Thoracic aorta (tissue), 2 donors: ENCODE measurements at places on chromosomes 4 and X.

DNA sequence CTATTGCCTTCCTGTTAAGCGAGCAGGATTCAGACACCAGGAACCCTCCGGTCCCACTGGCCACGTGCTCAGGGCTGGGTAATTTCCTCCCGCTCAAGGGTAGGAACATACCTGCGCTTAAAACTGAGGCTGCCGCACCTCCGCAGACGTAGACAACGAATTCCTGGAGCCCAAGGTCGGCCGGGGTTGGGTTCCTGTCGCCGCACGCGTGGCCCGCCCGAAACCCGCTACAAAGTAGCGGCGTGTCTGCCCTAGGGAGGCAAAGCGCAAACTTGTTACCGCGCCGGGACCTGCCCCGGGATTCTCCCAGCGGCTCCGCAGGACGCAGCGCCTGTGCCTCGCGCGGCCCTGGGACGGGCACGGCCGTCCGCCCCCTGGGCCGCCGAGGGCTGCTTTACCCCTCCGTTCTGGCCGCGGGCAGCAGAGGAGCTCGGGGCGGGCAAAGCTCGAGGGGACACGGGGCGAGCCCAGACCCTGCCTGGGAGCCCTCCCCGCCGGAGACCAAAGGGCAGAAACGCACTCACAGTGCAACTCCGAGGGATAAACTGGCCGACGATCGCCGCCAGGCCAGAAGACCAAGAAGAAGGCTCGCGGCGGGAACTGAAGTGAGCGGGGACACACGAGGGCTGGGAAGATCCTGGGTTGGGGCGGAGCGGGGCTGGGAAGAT is at the start of gene ERVMER34-1:
Gene ERVMER34-1 (minus strand): TSS at position 607 of the 668 bp plus-strand sequence. CDS start 5,905 bp downstream, outside the sequence.
- DNase-seq: no peak

DNA sequence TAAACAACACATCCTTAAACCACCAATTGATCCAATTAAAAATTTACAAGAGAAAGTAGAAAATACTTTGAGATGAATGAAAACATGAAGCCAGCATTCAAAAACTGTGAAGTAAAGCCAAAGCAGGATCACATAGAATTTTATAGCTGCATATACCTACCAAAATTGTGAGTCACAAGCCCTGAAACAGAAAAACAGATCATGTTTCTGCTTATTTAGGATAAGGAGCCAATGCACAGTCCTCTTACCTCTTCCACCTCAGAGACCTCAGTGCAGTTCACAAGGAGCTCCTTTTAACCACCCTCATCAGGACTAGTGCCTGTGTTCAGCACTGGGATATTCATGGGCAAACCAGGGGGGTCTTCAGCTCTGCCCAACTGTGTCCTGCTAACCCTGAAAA is 386.7 kb downstream of the TECRL start:
- DNase-seq: no peak

DNA sequence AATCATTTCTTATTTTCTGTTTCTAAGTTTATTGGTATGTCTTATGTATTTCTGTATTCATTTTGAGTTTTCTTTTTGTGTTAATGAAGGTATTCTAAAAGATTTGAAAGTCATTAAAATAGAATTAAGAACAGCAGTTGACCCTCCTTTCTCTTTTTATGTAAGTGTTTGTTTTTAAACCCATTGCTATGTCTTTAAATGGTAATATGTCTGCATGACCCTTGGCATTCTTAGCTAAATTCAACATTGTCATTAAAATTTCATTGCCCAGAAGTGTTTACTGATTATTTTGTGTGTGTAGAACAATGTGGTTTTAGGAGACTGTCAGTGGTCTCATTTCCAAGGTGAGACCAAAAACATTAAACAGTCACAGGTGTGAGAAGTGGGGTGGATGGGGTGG is 197.8 kb downstream of the PCDH7 start:
- DNase-seq: no peak

GRCh38 chrX:131985526-131986049 is 37.5 kb upstream of the STK26 start:
- DNase-seq: no peak

DNA sequence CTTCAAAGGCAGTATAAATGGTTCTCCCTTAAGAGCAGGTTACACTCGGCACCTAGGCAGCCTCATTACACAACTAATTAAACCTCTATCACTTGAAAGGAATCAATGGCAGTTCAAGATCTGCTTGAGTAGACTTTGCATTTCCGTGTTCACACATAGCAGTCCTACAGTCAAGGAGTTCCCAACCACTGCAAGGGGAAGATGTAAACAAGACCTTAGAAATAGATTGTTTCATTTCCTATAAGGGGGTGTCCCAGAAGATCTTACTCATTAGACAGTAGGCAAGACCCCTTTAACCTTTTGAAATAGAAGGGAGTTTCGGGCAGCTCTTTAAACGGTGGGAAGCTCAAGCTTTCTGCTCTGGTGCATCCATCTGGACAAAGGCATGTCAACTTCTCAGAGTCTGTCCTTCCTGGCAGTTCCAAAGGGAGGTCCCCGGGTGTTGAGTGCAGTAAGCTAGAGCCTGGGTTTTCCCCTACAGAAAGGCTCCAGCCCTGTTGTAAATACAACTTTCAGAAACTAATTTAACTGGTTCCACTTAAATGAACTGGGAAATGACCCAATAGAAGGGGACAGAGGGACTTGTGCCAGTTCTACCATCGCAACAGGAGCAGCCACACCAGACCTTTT is 150.8 kb downstream of the RBMX2 start:
- no peak for DNase-seq

- no peak for DNase-seq
These were observed 44.2 kb upstream of the RHOH start for GRCh38 chr4:40152637-40153036.

- DNase-seq: no peak
These were observed 40.9 kb downstream of the PDS5A start for GRCh38 chr4:39936565-39937418.

DNA sequence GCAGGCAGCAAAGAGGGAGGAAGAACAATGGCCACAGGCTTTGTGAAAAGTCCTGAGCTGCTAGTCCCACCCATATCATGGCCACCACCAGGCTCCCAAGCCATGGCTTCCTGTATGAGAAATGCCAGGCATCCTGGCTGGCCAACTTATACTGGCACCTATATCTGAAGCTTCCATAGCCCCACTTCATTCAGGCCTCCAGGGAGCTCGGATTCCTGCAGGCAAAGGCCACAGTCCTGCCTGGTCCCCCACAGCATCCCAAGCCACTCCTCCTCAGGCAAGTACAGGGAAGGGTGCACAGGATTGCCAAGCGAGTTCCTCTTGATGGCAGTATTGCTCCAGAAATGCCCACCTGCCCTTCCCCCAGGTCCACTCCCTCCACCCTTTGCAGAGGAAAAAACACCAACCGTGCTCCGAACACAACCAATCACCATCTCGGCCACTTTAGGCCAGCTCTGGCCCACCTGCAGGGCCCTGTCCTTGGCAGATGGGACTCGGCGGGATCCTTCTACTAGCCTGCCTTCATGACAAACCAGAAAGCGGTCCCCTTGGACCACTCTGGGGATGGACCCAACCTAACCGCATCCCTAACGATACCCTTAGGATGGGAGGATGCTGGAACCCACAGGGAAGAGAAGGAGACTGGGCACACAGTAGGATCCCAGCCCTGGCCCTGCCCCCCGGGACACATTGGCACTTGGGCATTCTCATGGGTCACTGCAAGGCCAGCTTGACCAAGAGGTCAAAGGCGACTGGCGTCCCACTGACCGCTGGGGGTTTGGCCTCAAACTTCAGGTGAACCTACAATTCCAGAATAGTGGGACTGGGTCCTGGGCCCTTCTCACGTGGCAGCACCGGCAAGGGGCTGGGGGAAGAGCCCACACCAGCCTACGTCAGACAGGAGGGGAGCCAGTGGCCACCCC is 220.4 kb upstream of the AGTR2 start:
- no peak for DNase-seq

DNA sequence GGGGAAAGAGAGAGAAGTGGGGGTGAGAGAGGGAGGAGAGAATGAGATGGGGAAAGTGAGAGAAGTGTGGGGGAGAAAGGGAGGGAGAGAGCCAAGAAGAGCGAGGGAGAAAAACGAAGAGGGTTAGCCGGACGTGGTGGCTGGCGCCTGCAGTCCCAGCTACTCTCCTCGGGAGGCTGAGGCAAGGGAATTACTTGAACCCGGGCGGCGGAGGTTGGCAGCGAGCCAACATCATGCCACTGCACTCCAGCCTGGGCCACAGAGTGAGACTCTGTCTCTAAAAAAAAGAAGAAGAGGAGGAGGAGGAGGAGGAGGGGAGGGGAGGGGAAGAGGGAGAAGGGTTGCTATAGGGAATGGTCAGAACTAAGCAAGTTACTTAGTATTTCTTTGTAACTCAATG is 1.7 kb upstream of the NXT2 start:
- DNase-seq: no peak

GRCh38 chr4:87884976-87885549 is 52.3 kb downstream of the MEPE start:
- DNase-seq: no peak

DNA sequence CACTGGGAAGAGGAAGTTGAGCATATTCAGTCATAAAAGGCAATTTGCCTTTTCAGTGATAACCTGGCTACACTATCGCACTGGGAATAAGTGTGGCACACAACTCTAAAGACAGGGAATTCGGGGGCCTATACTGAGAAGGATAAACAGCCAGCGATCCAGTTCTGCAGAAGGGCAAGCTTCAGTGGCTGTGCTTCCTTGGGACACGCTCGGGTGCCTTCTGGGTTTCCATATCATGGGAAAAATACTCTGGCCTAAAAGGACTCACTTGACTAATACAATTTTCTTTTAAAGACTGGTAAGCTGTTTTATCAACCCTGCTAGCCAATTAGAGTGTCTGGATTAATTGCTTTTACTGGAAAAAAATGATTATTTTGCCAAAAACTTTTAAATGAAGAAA is 58.5 kb downstream of the TENM3 start:
- DNase-seq: no peak

DNA sequence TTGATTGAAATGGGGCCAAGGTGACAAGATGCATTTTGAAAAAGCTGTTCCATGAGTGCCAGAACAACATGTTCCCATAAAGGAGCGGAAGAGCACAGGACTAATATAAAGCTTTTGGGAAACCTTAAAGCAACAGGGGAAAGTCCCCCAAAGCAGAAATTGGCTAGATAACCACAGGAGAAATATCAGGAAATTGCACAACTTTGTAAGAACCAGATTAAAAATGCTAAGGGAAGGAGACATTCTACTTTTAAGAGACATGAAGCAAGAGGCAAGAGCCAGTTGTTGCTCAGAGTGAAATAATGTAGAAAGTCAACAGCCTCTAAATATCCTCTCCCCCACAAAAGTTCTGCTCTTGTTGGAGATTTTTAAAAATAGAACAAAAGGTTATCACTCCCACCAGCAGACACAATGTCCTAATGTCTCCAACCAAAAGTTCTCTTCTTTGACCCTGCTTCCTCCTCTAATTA is 85.2 kb upstream of the LNX1 start:
- no peak for DNase-seq

- no peak for DNase-seq
These were observed 20.5 kb upstream of the C4orf17 start for GRCh38 chr4:99490286-99490685.

DNA sequence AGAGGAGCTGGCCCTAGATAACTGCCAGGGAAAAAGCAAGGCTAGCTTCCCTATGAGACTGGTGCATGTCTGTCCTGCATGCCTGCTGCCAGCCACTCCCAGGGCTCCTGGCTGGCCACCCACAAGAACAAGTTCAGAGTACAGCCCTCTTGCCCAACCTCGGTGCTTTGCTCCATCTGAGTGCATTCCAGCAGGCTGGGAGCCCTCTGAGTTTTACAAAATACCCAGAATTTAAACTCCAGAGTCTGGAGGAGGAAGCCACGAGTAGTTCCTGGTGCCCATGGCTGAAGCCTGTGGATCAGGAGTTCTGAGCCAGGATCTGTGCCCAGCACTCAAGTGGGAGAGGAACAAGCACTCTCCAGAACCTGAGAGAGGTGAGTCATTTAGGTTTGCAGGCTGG is 111.6 kb downstream of the MAGEE2 start:
- DNase-seq: no peak

DNA sequence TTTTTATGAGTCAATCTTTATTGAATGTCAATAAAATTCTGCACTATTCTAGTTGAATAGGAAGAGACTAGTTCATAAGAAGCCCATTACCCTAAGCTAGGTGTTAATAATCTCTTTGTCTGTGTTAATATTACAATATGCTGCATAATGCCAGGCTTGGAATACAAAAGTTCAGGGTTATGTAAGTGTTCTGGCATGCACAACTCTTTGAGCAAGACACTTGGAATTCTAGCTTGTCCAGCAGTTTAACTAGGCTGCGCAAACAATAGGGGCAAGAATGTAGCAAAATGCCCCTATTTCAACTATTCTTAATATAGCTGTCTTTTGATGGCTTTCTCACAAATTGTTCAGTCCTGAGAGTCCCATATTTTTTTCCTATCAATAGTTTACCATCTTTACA is 31.3 kb upstream of the ETNPPL start:
- DNase-seq: no peak

DNA sequence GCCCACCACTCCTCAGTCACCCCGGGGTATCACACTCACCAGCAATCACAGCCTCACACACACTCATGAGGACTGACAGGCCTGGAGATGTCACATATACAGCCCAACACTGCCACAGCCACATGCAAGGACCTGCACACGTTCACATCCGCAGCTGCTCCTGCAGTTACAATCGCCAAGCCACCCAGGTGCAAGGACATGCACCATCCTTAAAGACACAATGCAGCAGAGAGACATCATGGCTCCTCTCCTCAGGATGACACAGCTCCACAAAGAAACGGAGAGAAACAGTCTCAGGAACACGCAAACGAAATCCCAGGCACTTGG is 1.1 kb downstream of the PCSK1N start:
- DNase-seq: no peak

- DNase-seq: no peak
These were observed 8.0 kb downstream of the PPARGC1A start for GRCh38 chr4:23881674-23882337.

DNA sequence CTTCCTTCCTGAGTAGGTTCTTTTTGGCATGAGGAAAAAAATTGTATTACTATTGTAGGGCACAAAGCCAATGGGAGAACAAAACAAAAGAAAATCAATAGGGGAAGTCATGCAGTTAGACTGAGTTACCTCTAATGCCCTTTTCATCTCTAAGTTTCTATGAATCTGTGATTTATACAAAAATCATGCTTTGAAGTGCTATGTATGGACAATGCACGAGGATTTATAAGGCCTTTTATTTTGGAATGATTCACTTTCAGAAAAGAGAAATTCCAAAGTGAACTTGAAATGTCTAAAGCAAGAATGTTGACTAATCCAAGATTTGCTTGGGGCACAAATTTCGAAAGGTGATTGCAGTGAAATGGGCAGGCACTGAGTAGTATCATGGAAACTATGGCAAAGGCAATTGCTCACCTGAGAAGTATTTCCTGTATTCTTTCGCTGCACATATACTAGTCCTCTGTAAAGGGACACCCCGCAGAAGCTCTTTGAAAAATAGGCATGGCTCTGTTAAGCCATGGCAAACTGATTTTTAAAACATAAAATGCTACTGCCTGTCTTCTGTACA is 52.8 kb downstream of the ADGRG4 start:
- DNase-seq: no peak
